Activated T-helper 9 cell treated with anti-CD3 and anti-CD28 coated beads, Interleukin-2, amount 50 U/mL, for 16 hours (primary cell): ENCODE measurements at places on chromosomes 2 and 18.
A peak's percentile ranks its signal among the peaks of the same experiment; 100 is the strongest.

DNA sequence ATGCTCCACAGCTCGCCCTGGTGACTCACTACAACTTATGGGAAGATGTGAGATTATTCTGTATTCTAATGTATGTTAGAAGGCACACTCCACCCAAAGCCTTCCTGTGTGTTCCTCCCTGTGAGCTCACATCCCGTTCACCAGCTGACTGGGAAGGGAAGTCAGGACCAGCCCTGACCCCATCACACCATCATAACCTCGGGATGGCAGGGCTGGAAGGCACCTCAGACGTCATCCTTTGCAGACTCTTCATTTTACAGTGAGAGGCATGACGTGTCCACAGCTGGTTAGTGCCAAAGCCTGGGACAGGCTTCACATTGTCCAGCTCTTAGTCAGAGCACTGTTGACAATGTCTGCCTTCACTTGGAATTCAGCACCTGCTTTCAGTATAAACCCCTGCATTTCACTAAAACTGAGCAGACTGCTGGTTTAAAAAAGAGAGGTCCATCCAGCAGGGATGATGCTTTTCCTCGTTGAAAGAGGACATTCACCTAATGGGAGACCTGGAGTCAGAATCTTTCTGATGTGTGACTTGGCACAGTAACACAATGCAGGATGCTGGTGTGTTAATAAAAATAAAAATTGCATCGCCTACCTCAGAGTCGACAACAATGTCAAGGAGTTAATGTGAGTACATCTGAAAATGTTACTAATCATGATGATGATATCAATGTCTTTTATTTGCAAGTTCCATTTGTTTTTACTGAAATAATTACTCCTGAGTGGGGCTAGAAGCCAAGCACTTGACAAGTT, 418.0 kb upstream of the TNP1 start:
- DNase-seq = no peak

- no peak for DNase-seq
Measured at GRCh38 chr2:164473021-164473420, 148.3 kb downstream of the GRB14 start.

GRCh38 chr18:36149514-36150289, 20.0 kb downstream of the ELP2 start:
- DNase-seq = no peak

- no peak for DNase-seq
Measured at GRCh38 chr18:32831781-32832180, 59.0 kb upstream of the KLHL14 start.

- peak; percentile 54 for DNase-seq
Measured at GRCh38 chr2:110748489-110748867, 16.1 kb downstream of the ACOXL start.
